ENCODE measurements at places on chromosomes 13 and 19. TPM values are rescaled to one million over a fixed set of nuclear protein-coding genes. Genes with fewer than 3 reads are reported as not detected.
A peak's percentile ranks its signal among the peaks of the same experiment; 100 is the strongest.

C13orf46 gene
- 0.20 TPM for total RNA-seq

FAAP24 gene
- 1.7 TPM for total RNA-seq

GRCh38 chr19:10538204-10538983 is 5.3 kb upstream of the ATG4D start:
- DNase-seq, result no peak

- no peak for DNase-seq
Observed at GRCh38 chr19:9847087-9847671, 12.1 kb downstream of the PIN1 start.

GPR183 gene
- 5.2 TPM for total RNA-seq

DNA sequence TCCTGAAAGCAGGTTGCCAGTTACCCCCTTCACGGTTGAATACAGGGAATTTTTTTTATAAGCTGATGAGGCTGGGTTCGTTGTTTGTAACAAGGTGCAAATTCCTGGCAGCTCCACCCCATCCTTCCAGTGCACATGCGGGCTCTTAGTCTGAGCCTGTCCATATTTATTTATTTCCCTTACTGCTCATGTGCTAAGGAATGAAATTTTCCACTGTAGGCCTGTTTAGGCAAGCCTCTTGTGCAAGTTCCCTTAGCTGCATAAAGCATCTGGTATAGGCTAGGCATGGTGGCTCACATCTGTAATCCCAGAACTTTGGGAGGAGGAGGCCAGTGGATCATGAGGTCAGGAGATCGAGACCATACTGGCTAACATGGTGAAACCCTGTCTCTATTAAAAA is 560.9 kb upstream of the PCDH9 start:
- DNase-seq, result no peak

GRCh38 chr13:106348075-106348840 is 187.2 kb downstream of the EFNB2 start:
- DNase-seq, result peak; percentile 35

- no peak for DNase-seq
Observed at GRCh38 chr13:51832471-51833152, 12.4 kb downstream of the TMEM272 start.

GRIN2D gene
- 2.6 TPM for total RNA-seq

DNA sequence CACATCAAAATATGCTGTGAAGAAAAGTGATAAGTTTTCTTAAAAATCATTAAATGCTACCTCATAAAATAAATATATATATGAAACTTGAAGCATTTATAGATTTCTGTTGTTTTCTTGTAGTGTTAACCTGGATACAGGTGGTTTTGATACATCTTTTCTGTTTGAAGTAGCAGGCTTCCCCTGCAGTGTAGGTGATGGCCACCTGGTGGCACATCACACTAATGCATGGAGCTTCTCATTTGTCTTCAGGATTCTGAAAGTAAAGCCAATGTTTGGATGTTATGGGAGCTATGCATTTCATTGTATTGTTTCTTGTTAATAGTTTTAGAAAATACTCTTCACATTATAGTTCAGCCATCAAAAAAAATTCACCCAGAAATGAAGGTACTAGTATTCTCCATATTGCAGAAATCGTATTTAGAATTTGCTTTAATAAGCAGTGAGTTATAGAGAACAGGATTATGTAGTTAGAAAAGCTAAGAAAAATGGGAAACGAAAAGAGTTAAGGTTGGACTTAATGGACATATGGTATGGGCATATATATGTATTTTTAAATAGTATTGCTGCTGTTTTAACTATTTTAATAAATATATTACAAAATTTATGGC is 18.7 kb downstream of the GPR180 start:
- no peak for DNase-seq

- no peak for DNase-seq
Observed at GRCh38 chr13:78100486-78100885, 181.9 kb upstream of the EDNRB start.

ZNF578 gene
- 15.5 TPM for total RNA-seq

DNA sequence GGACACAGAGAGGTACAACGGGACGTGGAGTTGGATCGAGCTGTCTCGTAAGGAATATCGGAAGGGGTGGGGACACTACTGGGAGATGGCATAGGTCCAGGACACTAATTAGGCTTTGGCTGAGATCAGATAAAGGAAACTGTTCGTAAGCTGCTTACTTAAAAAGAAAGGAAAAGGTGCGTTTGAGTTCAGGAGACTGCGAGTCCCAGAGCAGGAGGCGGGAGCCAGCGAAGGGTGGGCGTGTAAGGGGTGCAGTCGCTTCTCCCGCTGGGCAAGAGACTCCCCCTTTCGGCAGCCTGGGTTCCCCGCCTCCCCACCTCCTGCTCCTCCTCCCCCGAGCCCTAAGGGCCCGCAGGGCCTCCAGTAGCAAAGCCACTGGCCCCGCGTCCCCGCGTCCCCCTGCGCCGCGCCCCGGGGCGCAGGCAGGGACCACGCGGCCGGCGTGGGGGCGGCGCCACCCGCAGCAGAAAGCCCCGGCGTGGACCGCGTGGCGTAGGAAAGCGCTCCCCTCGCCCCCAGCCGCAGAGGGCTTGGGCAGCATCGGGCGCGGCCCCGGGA is 547 bp downstream of the ABCC4 start:
- peak; percentile 25 for DNase-seq

GJA3 gene
- total RNA-seq, result 1.6 TPM

GRCh38 chr13:53240401-53241025 is 211.9 kb downstream of the OLFM4 start:
- DNase-seq, result no peak

DNA sequence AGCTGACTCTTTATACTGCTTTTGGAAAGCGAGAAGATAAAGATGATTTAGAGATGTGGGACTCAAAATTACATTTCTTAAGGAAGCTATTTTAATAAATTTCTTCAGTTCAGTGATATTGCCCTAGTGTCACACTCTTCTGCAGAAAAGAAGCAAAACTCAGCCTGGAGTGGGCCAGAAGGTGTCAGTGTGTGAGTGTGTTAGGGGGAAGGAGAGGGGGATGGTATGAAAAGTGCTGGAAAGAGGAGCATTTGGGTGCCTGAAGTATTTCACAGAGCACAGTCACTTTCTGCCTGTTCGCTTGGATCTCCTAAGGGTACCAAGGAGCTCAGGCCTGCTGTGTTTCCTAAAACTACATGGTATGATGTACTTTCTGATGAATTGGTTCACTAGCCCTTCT is 84.5 kb upstream of the FRY start:
- DNase-seq, result no peak

DMKN gene
- total RNA-seq, result 10.4 TPM

- DNase-seq, result no peak
Observed at GRCh38 chr13:78562237-78562889, 41.0 kb downstream of the POU4F1 start.

ITGBL1 gene
- total RNA-seq, result 45.7 TPM

DNA sequence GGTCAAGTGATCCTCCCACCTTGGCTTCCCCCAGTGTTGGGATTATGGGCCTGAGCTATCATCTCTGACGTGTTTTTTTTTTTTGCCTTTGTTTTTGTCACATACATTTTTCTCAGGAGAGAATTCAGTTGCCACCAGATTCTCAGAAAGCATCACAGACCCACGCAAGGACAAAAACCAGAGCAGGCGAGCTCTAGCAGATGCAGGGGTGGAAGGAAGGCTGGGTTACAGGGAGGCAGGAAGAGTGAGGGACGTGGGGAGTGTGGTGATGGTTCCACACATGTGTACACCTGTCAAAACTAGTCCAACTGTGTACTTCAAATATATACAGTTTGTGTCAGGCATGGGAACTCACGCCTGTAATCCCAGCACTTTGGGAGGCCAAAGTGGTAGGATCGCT is 4.3 kb downstream of the TMEM161A start:
- no peak for DNase-seq

LRRC25 gene
- total RNA-seq, result 1.8 TPM

LATS2 gene
- 12.1 TPM for total RNA-seq

- no peak for DNase-seq
Observed at GRCh38 chr13:49464621-49465325, 20.7 kb downstream of the SETDB2 start.

DNA sequence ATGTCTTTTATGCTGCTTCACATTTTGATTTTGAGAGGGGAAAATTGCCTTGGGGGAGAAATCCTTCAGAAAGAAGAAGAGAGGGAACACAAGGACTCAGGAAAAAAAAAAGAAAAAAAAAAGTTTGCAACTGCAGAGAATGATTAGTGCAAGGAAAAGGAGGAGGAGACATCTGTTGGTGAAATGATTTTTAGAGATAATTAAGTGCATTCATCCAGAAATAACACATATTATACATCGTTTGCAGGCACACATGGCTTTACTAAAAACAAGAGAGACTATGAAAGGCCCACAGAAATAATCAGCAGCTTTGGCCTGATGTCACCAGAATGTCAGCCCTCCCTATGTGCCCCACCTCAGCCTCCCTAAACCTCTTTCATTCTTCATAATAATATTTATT is 1058.2 kb downstream of the PCDH9 start:
- no peak for DNase-seq

ZNF230 gene
- 7.8 TPM for total RNA-seq

DNA sequence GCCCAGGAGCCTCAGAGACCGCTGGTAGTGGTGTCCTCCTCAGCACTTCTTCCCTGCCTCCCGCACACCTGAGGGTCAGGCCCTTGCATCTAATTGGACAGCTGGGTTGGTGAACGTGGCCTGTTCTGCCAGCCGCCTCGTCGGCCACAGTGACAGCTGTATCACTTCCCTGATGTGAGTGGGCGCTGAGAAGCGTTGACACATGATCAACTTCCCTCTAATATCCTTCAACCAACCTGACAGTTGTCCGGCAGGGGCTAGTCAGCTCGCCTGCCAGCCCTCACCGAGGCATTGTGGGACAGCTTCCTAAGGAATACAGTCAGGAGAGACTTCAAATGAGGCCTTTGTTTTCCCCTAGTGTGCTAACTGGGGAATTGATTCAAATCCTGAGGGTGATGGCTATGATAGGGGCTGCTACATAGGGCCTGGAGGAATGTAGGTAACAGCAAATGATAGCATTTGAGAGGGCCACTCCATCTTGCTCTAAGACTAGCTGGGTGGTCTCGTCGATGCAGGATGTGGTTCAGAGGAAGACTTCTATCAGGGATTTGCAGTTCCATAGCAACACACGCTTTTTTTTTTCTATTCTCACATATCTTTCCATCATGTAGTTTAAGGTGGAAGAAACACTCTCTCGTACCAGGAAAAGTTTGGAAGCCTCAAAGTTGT is 230.8 kb downstream of the TSHZ3 start:
- no peak for DNase-seq

- peak; percentile 46 for DNase-seq
Observed at GRCh38 chr19:29927944-29928625, 14.0 kb upstream of the URI1 start.

- no peak for DNase-seq
Observed at GRCh38 chr13:45396533-45397095, 21.6 kb downstream of the SLC25A30 start.

- DNase-seq, result peak; percentile 97
Observed at GRCh38 chr19:46579361-46579879, 21.7 kb upstream of the CALM3 start.

GRCh38 chr13:55432814-55433213 is 1707.9 kb upstream of the PRR20A start:
- no peak for DNase-seq

CABP5 gene
- not detected for total RNA-seq

- DNase-seq, result no peak
Observed at GRCh38 chr13:95075506-95075905, 225.7 kb downstream of the ABCC4 start.

ZNF497 gene
- total RNA-seq, result 4.9 TPM

DNA sequence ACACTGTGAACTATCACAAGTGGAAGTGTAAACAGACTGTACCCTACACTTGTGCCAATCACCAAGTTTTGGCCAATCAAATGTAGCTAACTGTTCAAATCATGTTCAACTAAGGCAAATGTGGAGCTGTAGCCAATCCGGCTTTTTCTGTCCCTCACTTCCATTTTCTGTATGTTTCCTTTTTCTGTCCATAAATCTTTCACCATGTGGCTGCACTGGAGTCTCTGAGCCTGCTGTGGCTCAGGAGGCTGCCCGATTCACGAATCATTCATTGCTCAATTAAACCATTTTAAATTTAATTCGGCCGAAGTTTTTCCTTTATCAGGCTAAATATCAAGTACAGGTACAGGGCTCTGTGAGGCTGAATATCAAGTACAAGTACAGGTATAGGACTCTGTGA is 216.5 kb downstream of the RFC3 start:
- DNase-seq, result no peak

SIGLEC10 gene
- 3.1 TPM for total RNA-seq

- no peak for DNase-seq
Observed at GRCh38 chr19:46478356-46478986, 7.1 kb upstream of the PNMA8A start.

ADGRE3 gene
- total RNA-seq, result not detected

DNA sequence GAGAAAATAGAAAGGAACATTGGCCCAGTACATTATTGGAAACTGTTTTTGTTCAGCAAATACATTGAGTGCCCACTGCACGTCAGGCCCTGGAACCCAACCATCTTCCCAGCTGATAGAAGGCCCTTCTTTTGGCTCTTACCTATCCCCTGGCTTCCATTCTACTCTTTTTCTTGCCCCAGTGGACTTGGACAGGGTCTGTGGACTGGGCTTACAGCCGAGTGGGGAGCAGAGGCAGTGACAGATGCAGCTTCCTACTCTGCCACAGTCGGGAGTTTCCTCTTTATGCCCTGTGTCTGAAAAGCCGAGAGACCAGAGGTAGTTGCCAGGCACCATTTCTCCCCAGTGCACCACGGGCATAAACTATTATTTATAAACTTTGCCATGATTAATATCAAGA is 70.4 kb downstream of the ARHGAP35 start:
- DNase-seq, result no peak

DNA sequence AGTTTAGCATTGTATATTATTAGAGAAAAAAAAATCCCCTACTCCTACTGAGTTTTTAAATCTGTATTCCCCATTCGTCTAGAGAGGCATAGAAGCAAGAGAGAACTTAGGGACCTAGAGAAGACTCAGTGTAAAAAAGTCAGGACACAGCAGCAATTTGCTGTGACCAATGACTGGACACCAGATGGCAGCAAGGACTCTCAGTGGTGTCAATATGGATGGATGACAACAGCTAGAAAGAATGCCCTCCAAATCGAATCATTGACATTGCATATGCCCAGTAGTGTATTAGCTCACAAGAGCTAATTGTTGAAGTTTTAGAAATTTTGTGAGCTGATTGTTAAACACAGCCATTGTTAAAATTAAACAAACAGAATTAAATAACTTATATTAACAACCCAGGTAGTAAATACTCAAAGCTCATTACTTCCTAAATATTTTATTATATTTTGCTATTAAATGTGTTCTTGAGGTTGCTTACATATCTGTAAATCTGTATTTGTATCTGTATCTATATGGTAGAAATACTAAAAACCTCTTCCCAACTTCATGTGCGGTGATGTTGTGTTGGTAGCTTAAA is 43.9 kb downstream of the SIAH3 start:
- no peak for DNase-seq

GRCh38 chr19:51030631-51031030 is 4.2 kb downstream of the KLK12 start:
- no peak for DNase-seq

Data from spinal cord (tissue), 10 donors.